Spinal cord (tissue), 10 donors: ENCODE measurements at places on chromosomes 6 and 20. TPM values are rescaled to one million over a fixed set of nuclear protein-coding genes. Genes with fewer than 3 reads are reported as not detected.
A peak's percentile ranks its signal among the peaks of the same experiment; 100 is the strongest.

ADGRF5 gene
- total RNA-seq: 28.2 TPM

CALHM4 gene
- total RNA-seq: 0.30 TPM

C20orf141 gene
- total RNA-seq: not detected

BCAS4 gene
- total RNA-seq: 12.0 TPM

POM121L2 gene
- not detected for total RNA-seq

DEFB126 gene
- total RNA-seq: not detected

THBD gene
- total RNA-seq: 14.8 TPM

DNA sequence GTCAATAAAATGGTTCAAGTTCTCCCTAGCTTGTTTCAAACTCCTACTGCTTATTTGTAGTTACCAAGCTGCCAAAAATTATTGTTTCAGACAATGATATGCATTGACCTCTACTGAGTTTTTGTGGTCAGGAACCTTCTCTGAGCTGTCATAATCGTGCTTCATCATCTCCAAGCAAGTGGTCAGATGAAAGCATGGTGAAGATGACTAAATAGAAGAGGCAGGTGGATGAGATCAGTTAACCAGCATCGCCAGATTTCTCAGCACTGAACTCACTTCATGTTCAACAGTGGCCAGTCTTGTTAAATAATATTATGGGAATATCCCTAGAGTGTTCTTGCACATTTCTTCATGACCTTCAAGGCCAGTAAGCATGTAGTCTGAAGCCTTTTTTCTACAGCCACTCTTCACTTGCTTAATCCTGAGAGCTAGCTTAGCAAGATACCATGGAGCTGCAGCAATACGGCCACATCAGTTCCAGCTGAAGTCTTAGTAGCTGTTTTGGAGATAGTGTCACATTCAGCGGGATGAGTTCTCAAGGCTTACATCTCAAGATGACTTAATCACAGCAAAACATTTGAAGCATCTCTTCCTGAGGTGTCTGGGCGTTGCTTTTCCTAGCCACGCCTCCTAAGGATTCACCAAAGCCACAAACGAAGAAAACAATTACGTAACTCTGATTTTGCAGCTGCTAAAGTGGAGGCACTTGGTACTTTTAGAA lies 101.6 kb upstream of the TMEM30A start:
- no peak for DNase-seq

- DNase-seq: no peak
Measured at GRCh38 chr20:1144401-1145172, 26.2 kb downstream of the PSMF1 start.

- peak; percentile 70 for DNase-seq
Measured at GRCh38 chr20:63686492-63687321, 9.7 kb upstream of the TNFRSF6B start.

- DNase-seq: no peak
Measured at GRCh38 chr6:15504040-15504495, 158.8 kb downstream of the DTNBP1 start.

GRCh38 chr6:139967497-139967896 lies 593.0 kb upstream of the CITED2 start:
- DNase-seq: no peak

GRCh38 chr6:110282412-110282811 lies 75.7 kb downstream of the METTL24 start:
- DNase-seq: no peak

GRCh38 chr6:170166511-170167122 lies 124.3 kb downstream of the DLL1 start:
- DNase-seq: no peak

GRCh38 chr6:14476793-14477531 lies 359.4 kb downstream of the CD83 start:
- DNase-seq: peak; percentile 86

- no peak for DNase-seq
Measured at GRCh38 chr6:117548797-117549301, 53.5 kb downstream of the GOPC start.

- no peak for DNase-seq
Measured at GRCh38 chr20:8652396-8652795, 416.5 kb upstream of the PLCB4 start.

GRCh38 chr20:62148908-62149314 lies 5.3 kb downstream of the SS18L1 start:
- no peak for DNase-seq

DNA sequence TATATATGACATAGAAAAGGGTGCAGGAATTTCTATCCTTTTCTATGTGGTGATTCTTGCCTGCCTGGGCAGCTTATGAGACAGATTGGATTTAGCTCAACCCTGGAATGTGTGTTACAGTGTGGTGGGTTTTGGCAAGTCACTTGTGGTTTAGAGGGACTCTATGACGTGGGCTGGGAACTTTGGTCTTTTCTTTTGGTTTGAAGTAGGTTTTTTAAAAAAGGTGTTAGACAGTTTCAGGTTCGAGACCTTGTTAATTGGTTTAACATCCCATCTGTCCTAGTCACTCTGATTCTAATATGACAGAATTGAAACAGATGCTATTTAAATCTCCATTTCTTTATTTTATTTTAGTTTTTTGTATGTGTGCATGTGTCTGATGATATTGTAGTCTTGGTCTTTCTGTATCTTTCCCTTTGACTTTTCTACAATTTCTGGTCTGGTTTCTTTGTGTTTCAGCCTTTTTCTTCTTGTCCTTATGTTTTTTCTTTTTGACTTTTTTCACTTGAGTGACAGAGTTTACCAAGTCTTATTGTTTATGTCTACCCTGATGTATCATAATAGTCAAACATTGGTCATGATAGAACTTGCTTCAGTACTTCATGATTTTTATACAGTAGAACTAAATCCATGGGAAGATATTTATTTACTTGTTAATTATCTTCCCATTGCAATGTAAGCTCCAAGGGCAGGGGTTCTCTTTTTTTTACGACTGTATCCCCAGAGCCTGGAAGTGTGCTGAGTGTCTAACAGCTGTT lies 174.3 kb downstream of the CDKAL1 start:
- peak; percentile 83 for DNase-seq

DNA sequence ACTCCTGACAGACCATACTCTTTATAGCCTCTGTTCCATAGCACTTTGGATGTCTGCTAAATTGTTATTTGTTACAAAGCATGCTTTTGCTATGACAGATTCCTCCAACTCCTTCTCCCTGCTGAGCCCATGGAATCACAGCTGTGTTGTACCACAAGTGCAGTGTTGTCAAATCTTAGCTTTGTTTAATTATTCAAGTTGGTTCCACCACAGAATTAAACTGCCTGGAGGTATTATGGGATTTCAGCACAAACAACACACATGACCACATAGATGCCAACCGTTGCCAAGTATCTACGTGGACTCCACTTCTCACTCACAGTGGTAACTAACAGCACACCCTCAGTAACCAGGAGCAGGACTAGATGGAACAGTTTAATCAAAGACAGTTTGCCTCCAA lies 32.7 kb upstream of the MARCKS start:
- DNase-seq: peak; percentile 42
